ENCODE measurements at places on chromosomes 4 and X.

DNA sequence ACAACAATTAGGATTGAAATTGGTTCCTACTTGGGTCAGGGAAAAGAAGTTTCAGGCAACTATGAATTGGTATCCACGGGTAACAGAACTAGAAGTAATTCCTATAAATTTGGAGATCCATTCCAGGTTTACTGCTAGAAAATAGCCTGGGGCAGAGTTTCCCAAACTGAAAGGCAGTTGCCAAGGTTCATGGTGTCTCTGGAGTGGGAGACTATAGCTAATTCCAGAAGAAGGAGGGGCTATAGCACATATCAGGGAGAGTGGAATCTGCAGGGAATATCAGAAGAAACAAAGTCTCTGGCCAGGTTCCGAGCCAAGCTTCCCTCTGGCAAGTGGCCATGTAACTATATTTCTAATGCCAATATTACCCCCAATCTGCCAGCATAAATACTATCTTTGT is 166.3 kb downstream of the GALNTL6 start:
- no peak for DNase-seq

- no peak for DNase-seq
Observed at GRCh38 chr4:39818646-39819045, 120.7 kb downstream of the UBE2K start.

DNA sequence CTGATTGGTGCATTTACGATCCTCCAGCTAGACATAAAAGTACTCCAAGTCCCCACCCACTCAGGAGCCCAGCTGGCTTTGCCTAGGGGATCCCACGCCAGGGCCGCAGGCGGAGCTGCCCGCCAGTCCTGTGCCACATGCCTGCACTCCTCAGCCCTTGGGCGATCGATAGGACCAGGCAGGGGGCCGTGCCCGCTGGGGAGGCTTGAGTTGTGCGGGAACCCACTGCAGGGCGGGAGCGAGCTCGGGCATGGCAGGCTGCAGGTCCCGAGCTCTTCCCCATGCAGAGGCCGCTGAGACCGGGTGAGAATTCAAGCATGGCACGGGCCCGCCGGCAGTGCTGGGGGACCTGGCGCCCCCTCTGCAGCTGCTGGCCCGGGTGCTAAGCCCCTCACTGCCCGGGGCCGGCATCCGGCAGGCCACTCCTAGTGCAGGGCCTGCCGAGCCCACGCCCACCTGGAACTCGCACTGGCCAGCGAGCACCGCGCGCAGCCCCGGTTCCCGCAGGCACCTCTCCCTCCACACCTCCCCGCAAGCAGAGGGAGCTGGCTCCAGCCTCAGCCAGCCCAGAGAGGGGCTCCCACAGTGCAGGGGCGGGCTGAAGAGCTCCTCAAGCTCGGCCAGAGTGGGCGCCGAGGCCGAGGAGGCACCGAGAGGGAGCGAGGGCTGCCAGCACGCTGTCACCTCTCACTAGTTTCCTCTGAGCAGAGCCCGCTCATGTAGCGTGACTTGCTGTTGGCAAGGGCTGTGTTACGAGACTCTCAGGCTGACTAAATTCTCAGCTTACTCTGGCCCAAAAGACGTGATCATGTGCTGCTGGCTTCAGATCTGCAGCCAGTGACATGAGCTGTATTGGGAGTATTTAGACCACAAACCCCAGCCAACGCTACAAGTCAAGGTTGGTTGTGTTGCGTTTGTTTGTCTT is 87.5 kb downstream of the TRAPPC11 start:
- no peak for DNase-seq

GRCh38 chrX:23953908-23954269 is 46.1 kb downstream of the CXorf58 start:
- DNase-seq, result no peak

DNA sequence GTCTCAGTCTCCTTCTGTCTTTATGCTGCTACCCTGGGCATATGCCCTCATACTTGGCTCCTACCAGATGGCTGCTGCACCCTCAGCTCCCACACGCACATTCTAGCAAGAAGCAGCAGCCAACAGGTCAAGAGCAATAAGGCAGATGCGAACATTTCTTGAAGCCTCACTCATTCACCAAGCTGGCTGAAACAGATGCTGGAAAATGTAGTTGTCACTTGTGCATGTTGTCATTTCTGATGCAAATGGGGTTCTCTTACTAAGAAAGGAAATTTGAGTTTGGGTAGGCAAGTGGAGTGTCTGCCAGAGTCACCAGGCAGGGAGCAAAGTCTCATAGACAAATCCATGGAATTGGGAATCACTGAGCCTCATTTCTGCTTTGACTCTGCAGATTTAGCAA is 57.4 kb upstream of the SORBS2 start:
- no peak for DNase-seq

GRCh38 chr4:4386736-4387392 is at the start of gene NSG1:
Gene NSG1 (plus strand): TSS chr4:4387102. CDS start chr4:4387630, 528 bp downstream.
- DNase-seq, result no peak

GRCh38 chrX:112851806-112852205 is 11.2 kb upstream of the AMOT start:
- peak; percentile 24 for DNase-seq

GRCh38 chr4:180798036-180798577 is 1445.1 kb upstream of the TENM3 start:
- DNase-seq, result no peak

- no peak for DNase-seq
Observed at GRCh38 chrX:49673394-49673793, 22.4 kb downstream of the PAGE1 start.

GRCh38 chr4:27861802-27862201 is 1001.2 kb downstream of the STIM2 start:
- no peak for DNase-seq

- DNase-seq, result no peak
Observed at GRCh38 chr4:86675548-86675947, 81.4 kb downstream of the PTPN13 start.

DNA sequence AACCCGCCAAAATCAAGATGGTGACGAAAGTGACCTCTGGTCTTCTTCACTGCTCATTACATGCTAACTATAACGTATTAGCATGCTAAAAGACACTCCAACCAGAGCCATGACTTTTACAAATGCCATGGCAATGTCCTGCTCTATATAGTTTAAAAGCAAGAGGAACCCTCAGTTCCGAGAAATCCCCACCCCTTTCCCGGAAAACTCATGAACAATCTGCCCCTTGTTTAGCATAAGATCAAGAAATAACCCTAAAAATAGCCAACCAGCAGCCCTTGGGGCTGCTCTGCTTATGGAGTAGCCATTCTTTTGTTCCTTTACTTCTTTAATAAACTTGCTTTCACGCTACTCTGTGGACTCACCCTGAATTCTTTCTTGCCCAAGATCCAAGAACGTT is 463.5 kb upstream of the FAM241A start:
- DNase-seq, result no peak
